CD4-positive, alpha-beta T cell treated with Interleukin-12 subunit alpha and Interleukin-12 subunit beta, for 1 hour (primary cell): ENCODE measurements at places on chromosomes 4 and X.

DNA sequence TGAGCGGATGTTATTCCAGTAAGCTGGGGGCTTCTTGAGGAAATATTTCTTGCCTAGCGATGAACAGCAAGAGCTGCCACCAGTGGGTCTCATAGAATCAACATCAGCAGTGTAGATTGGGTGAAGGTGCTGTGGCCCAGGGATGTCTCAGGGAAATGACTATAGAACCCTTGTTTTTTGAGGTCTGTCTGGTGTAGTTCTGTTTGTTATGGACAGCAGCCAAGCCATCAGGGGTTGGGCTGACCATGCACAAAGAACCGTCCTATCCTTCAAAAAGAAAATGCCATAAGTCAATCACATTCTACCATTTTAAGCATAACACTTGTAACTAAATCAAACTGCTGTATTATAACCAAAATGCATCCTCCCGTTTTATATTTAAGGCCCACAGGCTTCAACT lies 17.3 kb upstream of the C1GALT1C1 start:
- DNase-seq = no peak

- no peak for DNase-seq
Observed at GRCh38 chr4:70772929-70773555, 51.3 kb downstream of the RUFY3 start.

DNA sequence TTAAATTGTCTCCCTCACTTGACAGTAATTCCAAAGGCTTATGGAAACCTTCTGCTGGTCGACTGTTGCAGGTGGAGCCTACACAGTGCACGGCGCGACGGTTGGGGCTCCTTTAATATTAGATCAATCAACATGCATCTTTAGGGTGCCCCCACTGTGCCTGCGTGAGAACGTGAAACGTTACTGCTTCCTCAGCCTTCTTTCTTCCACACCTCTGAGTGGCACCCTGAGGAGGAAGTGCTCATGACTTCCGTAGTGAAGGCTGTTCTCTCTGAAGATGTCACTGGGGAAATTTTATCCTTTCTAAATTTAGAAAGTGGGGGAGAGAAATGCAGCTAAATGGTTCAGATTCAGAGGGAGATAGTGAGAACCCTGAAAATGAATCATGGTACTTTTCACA lies 184.0 kb upstream of the ZFP42 start:
- no peak for DNase-seq

- DNase-seq = no peak
Observed at GRCh38 chr4:186887291-186887700, 163.6 kb upstream of the FAT1 start.

GRCh38 chrX:126394681-126395080 lies 157.9 kb downstream of the DCAF12L1 start:
- DNase-seq = no peak

- DNase-seq = no peak
Observed at GRCh38 chr4:120754590-120754989, 167.9 kb downstream of the PRDM5 start.

GRCh38 chrX:47283015-47283771 lies 50.4 kb downstream of the USP11 start:
- no peak for DNase-seq

- no peak for DNase-seq
Observed at GRCh38 chr4:150119492-150119891, 41.2 kb downstream of the DCLK2 start.

GRCh38 chr4:57078685-57079521 lies 31.3 kb downstream of the IGFBP7 start:
- DNase-seq = no peak
